ENCODE measurements at places on chromosomes 2 and 18.
A peak's percentile ranks its signal among the peaks of the same experiment; 100 is the strongest.

- no peak for DNase-seq
Observed at GRCh38 chr2:29039718-29040480, 34.4 kb downstream of the PCARE start.

DNA sequence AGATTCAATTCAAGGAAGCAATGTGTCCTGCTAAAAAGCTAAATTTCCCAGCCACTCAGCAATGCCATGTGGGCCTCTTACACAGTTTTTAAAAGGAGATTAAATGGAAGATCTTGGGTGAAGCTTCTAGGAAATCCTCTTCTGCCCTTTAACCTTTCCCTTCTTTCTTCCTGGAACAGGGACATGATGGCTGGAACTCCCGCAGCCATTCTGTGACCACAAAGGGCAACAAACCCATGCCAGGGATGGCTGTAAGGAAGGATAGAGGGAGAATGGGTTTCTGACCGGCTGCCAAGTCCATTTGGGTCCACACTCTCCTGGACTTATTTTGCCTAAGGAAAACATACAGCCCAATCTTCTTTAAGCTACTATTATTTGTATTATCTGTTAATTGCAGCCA is 52.6 kb upstream of the ASAP2 start:
- DNase-seq, result no peak

DNA sequence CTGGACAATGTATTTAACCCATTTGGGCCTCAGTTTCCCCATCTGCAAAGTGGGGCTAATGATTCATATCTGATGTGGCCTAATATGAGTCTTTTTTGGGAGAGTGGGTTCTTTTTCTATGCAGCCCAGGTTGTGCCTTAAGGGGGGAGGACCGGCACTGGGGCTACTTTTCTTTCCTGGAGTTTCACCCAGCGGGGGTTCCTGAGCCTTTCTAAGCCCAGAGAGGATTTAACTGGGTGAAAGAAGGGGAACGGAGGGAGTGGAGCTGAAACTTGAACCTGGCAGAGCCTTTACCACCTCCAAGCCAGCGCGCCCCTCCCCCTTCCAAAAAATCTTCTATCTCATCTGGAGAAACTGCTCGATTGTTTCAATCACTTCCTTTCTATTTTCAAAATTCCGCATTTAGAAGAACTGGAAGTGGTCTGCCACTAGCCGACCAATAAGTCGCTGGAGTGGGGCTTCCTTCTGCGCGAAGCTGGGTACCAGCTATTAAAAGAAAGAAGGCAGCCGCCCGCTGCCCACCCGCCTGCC is 205.0 kb upstream of the SMAD2 start:
- no peak for DNase-seq

- no peak for DNase-seq
Observed at GRCh38 chr2:15943378-15944280, 3.3 kb downstream of the MYCN start.

DNA sequence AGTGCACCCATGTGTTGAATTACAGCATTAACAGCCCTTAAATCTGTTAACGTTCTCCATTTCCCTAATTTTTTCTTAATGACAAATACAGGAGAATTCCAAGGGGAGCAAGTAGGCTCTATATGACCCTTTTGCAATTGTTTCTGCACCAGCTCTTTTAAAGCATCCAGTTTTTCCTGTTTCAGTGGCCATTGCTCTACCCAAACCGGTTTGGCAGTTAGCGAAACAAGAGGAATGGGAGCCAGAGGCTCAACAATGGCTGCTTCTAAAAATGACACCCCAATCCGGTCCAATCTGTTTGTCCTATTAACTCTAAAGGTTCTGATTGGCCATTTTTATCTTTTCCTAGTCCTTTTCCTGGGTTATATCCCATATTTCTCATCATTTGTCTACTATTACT is 15.1 kb upstream of the SUCLG1 start:
- no peak for DNase-seq

DNA sequence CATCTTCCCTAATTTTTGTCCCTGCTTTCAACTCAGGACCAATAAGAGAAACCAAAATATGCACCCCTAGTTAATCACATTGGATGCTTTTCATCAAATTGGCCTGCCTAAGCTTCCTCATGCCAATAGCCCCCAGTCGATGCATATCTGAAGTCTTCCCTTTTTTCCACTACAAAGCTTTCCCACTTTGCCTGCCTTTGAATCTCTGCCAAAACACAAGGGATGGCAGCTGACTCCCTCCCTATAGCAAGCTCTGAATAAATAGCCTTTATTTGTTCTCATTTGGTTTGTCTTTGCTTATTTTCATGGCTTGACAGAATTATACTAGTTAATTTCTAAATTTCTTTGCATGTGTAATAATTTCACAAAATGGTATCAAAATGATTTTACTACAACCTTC is 621.2 kb downstream of the MBD2 start:
- DNase-seq, result no peak

- no peak for DNase-seq
Observed at GRCh38 chr2:219309278-219309677, at the start of gene PTPRN. Gene PTPRN, minus strand, starts transcription at chr2:219309401. Its CDS starts 69 bp downstream, at chr2:219309332.

DNA sequence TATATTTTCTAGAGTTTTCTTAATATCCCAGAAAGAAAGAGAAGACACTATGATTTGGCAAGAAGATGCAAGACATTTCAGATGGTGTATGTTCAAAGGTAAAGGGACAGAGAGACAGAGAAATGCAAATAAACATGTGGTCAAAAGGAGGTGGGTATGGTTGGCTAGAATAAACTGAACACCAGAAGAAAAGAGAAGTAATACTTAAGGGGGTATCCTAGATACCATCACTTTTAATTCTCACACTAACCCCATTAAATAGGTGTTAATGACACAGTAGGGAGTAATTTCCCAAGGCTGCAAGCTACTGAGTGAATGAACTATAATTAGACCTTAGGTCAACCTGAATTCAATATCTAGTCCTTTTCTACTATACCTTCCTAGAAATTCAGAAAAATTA is 111.2 kb upstream of the CD226 start:
- no peak for DNase-seq

DNA sequence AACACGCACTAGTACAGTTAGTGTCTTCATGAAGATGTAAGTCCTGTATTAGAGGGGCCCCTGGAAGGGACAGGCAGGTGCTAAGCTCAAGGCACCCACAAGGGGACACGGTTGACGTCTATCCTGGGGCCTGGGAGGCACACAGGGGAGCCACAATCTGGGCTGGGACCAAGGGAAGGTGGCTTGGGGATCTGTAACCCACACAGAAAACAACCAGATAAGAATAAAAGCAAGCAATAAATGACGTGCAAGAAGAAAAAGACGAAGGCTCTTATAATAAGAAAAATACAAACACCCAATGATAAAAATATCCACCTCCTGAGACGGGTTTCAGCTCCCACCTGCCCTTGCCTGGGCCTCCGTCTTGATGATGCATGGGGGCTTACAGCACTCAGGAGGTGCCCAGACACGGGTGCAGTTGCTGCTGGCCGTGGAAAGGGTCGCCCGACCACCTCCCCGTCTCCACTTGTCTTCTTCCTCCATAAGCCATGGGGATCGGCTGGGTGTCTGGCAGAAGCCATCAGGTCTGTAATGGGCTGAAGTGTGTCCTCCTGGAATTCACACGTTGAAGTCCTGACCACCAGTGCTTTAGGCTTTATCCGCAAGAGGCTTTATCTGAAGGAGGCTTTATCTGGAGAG is 73.9 kb downstream of the TWIST2 start:
- no peak for DNase-seq

DNA sequence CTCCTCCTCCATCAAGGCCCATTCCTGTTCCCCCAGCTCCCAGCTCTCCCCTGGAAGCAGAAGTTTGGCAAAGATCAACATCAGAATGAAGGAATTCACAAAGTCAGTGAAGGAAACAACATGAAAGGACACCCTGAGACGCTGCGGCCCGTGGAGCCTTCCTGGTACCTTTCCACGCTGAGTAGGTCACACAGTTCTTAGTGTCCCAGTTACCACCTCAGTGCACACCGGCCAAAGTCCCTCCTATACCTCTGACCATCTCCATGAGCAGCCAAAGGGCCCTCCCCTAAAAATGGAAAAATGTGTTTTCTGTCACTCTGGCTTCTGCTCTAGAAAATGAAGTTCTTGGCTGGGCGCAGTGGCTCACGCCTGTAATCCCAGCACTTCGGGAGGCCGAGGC is 191.6 kb upstream of the AGAP1 start:
- DNase-seq, result no peak

DNA sequence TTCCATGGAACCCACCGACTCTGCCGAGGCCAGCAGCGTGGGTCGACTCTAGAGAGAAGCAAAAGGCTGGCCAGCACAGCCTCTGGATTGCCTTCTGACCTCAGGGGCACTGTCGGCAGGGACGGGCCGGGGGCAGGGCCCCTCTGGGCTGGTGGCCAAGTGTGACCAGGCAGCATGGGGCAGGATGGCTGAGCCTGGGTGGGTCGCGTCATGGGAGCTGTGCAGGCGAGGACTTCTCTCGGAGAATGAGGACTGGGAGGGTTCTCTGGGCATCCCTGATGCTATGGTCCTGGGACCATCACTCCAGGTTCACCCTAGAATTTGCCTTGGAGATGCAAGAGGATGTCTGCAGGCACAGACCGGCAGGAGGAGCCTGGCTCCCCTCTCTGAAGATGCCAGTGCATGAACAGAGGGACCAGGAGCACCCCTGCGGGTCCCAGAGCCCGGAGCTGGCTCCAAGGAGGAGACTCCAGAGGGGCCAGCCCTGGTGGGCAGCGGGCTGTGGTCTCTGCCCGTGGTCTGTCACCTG is 289.2 kb downstream of the NDUFA10 start:
- DNase-seq, result no peak

- no peak for DNase-seq
Observed at GRCh38 chr2:174339561-174340399, 5.0 kb downstream of the SP9 start.

DNA sequence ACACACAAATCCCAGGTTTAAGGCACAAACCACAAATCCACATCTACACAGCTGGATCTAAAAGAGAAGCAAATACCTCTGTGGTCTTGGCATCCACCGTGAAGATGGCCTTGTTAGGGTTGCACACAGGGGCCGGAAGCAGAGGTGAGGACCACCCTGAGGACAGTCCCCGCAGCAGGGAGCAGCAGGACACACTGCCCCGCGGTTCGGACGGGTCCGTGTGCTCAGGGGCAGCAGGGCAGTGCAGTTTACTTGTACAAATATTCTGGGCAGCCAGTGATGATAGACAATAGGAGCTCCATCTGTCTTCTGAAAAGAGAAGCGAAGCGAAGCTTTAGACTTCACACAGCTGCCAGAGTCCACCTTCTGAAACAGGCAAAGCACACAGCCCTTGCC is 8.8 kb downstream of the PASK start:
- no peak for DNase-seq

DNA sequence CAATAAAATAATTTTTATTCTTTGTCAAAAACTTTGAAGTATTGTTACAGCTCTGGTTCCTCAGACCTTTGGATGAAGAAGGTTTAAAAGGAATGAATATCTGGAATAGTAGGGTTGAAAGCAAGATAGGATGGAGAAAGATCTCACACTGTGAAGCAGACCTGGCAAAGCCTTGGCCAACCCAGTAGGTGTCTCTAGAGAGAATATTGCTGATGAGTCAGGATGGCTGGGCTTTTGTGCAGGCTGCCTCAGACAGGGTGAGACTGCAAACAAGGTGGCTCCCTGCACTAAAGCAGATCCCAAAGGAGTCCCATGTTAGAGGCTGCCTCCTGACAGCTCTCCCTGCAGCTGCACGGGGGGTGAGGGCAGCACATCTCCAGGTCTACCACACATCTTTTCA is 226.0 kb upstream of the ITGA4 start:
- DNase-seq, result no peak

DNA sequence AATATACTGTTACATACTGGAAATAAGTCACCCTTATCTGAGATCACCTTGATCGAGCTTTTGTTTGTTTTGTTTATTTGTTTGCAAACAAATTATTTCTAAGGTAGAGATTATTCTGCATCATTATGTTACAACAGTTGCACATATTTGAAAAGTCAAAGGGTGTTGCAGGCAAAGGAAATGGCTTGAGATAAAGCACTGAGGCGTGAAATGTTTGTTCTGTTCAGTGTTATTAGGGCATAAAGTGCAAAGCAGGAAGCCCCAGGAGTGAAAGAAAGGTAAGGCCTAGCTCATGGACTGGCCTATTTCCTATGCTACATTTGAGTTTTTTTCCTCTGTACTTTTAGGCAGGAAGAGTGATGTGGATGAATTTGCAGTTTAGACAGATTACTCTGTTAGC is 1815.6 kb upstream of the LRRTM1 start:
- DNase-seq, result no peak

DNA sequence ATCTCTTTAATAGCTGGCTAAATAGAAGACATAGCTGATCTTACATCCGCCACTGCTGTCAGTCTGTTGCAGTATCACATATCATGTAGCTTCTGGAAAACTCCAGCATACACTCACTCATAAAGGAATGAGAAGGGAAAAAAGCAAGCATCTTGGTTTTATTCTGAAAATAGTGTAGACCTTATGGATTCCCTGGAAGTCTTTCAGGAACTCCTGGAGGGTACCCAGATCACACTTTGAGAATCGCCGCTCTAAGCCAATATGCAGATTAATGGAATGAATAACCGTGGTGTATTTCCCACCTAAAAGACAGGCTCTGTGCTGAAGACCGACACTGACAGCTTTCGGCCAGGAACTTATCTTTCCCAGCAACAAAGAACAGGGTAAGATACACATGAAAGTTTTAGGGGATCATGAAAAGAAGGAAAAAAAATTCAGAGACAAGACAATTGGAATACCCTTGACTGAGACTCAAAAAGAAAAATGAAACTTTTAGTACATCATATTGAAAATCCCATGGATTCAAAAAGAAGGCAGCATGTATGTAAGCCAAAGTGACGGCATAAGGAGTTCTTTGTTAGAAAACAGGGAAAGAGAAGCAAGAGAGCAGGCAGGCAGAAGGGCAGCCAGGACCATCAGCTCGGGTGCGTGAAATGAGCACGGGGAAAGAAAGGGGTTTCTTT is 56.4 kb upstream of the SEC11C start:
- no peak for DNase-seq

GRCh38 chr2:141001750-141002149 is 1129.1 kb downstream of the LRP1B start:
- no peak for DNase-seq

GRCh38 chr2:226273440-226273839 is 526.2 kb downstream of the IRS1 start:
- DNase-seq, result no peak

GRCh38 chr2:113240150-113240914 is 38.4 kb downstream of the PAX8 start:
- DNase-seq, result peak; percentile 92

- DNase-seq, result no peak
Observed at GRCh38 chr2:74817304-74817675, 16.6 kb upstream of the HK2 start.

- no peak for DNase-seq
Observed at GRCh38 chr18:79936641-79937040, 14.8 kb downstream of the SLC66A2 start.

- peak; percentile 77 for DNase-seq
Observed at GRCh38 chr2:181393472-181393871, 63.7 kb upstream of the ITGA4 start.

DNA sequence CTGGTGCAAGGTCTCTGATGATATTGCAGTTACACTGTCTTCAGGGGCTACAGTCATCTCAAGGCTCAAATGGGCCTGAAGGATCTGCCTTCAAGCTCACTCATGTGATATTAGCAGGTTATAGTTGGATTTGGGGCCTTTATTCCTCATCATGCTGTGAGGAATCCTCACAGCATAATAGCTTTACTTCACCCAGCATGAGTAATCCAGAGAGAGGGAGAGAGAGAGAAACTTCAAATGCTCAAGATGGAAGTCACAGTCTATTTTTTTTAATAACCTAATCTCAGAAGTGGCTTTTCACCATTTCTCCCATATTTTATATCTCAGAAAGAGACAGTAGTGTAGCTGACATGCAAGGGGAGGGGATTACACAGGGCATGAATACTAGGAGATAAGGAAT is 658.7 kb downstream of the EPHA4 start:
- DNase-seq, result no peak
